ENCODE measurements at places on chromosomes 16 and 17.

DNA sequence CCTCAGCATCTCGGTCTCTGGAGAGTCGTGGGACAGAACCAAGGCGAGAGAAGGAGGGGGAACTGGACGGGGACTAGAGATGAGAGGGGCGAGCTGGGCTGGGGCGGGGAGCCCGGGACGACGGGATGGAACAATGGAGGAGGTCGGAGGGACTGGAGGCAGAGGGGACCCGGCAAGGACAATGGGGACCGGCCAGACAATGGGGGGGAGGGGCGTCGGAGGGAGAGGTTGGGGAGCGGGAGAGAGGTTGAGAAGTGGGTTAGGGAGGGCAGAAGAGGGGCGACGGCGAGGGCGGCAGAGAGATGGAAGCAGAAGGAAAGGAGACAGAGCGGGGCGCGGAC, 719 bp downstream of the NGFR start:
- no peak for DNase-seq

- DNase-seq, result no peak
Measured at GRCh38 chr17:80497726-80498241, 21.4 kb upstream of the NPTX1 start.

DNA sequence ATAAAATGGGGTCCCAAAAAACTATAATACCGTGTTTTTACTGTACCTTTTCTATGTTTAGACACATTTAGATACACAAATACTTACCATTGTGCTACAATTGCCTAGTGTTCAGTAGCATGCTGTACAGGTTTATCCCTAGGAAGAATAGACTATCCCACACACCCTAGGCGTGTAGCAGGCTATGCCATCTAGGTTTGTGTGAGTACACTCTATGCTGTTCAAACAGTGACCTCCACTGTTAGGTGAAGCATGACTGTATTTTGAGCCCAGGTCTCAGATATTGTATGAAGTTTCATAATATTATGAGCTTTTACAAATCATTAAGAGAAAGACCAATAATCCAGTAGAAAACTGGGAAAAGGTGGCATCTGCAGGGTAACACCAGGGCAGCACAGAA, 23.6 kb downstream of the MILR1 start:
- no peak for DNase-seq

DNA sequence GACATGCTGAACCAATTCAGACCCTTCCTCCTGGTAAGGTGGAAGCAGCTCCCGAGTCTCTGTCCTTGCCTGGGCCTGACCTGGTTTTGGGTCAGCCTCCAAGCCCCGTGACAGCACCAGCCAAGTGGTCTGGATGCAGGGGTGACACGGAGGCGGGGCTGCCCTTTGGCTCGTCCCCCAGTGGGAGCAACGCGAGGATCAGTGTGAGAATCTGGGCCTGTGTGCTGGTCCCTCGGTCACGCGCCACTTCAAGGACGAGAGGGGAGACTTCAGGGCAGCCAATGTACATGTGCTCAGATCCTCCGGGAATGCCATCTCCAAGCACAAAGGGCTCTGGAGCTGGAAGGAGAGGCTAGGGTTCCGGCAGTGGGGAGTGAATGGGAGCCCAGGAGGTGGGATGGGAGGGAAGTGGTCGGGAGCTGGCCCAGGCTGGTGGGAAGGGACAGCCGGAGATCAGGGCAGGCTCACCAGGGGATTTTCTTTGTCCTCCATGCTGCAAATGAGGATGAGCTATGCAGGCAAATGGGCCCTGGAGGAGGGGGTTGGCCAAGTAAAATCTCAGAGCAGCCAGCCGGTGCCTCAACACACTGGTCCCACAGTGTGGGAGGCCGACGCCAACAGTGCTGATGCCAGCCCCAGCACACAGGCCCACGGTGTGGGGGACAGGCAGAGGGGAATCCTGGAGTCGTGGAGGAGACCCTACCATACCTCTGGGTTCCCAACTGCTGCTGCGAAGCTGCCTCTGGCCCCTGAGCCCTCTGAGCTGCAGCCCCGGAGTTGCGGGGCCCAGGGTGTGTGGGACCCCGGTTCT, 4.2 kb upstream of the NDRG4 start:
- DNase-seq, result no peak

DNA sequence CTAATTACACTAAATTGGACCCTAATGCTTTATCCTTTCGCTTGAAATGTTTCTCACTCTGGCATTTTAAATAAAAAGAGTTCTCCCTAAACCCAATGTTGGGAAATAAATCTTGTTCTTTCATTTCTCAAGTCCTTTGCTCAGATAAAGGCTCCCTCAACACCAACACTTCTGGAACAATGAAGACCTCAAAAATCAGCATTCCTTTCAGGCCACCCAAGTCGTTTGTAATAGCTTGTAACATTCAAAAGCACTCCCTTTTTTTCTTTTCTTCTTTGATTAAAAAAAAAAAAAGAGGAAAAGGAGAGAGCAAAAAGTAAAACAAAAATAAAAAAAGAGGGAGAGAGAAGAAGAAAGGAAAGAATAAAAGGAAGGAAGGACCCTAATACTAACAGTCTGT, 23.3 kb upstream of the FOXJ1 start:
- DNase-seq, result no peak

DNA sequence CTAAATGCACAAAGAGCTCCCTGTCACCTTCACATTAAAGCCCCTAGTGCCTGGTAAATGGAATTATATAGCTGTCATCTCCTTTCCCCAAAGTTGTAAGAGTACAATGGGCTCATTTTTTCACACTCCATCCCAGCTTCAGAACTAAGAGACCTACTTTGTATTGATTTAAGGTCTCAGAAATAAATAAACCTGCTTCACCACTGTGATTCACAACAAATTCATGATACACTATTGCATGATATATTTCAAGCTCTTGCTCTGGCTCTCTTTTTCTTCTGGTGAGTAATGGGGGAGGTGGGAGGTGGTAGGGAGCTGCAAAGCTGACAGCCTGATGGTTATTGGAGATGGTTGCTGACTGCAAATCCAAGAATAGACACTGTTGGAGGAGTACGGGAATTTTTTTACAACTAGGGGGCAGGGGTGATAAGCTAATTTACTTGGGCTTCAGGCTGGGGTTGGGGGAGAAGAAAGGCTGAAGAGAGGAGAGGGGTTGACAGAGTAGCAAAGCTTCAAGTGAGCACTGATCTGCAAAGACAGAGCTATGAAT, 189.9 kb downstream of the AATF start:
- no peak for DNase-seq

DNA sequence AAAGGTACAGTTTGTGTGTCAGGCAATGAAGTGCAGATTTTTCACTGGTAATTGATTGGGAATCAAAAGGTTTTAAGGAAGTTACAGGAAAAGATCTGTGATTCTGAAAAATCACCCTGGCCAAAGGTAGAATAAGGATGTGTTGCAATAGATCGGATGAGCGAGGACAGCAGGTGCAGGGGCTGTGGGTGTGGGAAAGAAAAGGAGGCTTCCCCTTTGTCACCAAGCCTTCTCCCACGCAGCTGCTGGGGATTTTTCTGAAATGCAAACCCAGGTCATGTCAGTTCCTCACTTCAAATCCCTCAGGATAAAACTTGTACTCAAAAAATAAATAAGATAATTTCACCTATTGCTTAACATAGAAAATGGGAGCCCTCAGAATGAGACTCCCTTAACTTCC, 47.9 kb upstream of the ARHGAP17 start:
- no peak for DNase-seq

GRCh38 chr16:67084345-67085028, 25.3 kb upstream of the PHAF1 start:
- DNase-seq, result no peak

DNA sequence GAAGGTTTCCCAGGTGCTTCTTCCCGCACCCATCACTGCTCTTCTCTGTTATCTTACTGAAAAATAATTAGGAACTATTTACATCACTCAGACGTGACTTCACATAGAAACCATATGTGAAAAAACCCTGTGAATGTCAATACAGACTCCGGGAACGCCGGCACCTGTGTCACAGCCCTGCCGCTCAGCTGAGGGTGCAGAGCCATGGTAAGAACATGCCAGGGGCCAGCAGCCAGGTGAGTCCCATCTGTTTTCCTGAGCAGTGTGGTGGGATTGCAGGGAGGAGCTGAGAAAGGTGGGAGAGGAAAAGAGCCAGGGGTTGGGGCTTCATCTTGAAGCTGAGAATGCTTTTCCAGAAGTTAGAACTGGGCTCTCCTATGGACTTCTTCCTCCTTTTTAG, 13.7 kb downstream of the FOXF1 start:
- DNase-seq, result no peak

DNA sequence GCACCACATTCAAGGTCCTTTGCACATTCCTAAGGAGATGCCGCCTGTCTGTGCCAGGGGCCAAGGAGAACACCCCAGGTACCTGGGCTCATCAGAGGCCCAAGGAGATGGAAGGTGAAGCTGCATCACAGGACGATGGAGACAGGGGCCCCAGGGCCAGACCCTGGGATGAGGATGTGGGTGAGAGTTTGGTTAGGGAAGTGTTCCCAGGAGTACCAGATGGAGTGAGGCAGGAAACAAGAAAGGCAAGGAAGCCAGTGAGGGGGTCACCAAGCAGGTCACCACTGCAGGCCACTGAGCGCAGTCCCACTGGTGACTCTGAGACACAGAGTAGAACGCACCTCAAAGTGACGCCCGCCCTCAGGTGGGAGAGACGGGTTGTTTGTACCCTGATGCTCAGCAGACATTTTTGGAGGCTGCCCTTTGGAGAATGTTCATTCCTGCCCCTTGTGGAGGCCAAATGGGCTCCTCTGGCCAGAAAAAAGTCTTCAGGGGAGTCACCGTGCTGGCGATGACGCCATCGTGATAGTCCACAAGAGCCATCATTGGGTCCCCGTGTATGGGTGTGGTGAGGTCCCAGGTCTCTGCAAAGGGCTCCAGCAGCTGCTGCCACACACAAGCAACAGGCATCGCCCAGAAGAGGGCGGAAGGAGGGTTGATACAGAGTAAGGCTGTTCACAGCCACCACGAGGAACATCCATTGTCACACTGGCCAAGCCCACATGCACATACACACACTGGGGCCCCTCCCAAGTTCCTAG, 57.5 kb downstream of the BEAN1 start:
- DNase-seq, result no peak

DNA sequence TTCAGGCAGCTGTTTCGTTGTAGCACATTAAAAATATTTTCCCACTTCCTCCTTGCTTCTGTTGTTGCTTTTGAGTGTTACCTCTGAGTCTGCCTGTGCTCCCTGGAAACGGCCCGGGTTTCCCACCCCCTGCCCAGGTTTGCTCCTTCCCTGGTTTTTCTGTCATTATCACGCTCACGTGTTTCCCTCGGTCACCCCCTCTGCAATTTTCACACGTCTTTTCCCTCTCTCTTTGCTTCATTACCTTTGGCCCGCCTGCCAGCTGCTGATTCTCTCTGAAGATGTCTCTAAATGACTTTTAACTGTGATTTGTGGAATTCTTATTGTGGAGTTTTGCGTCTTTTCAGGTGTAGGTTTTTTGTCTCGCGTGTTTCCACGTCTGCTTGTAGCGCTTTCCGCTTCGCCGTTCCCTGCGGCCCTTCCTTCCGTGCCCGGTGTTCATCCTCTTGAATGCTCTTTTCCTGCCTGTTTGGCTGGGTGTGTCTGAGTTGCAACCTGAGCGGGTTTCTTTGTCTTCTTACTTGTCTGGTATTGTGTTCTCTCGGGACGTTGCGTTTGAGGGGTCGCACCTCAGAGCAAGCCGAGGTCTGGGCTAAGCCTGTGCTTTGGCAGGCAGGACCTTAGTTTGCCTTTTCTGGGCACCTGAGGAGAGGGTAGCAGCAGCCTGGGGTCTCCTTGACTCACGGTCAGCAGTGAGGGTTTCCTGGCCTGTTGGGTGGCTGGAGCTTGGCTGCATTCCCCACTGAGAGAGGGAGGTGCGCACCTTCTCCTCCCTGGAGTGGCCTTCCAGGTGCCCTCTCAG, 96.3 kb upstream of the ZNF750 start:
- DNase-seq, result no peak

GRCh38 chr16:85195900-85196772, 83.9 kb upstream of the CIBAR2 start:
- no peak for DNase-seq

DNA sequence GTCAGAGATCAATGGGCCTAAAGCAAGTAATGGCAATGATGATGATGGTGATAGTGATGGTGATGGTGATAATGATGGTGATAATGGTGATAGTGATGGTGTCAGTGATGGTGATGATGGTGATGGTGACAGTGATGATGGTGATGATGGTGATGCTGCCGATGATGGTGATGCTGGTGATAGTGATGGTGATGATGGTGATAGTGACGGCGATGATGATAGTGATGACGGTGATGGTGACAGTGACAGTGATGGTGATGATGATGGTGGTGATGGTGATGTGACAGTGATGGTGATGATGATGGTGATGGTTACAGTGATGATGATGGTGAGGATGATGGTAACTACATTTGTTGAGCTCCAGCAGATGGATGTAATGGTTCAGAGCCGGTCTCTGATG, 30.8 kb upstream of the OR4D1 start:
- no peak for DNase-seq

GRCh38 chr17:77778636-77779489, 179.6 kb upstream of the TNRC6C start:
- no peak for DNase-seq

- DNase-seq, result no peak
Measured at GRCh38 chr16:77657016-77657415, 65.3 kb upstream of the NUDT7 start.

DNA sequence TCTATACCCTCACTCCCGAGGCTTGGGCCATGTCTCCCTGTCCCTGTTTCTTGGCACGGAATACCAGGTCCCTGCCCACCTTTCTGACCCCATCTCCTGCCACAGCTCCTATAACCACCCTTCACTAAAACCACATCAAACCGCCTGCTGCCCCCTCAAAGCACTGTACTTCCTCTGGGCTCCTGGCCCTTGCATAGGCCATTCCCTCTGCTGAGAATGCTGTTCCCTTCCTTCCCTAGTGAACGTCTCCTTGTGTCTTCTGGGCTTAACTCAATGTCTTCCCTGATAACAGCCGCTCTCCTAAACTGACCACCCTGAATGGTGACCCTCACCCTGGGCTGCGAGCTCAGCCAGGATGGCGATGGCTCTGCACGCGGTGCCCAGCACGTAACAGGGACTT, 10.7 kb downstream of the AANAT start:
- no peak for DNase-seq

DNA sequence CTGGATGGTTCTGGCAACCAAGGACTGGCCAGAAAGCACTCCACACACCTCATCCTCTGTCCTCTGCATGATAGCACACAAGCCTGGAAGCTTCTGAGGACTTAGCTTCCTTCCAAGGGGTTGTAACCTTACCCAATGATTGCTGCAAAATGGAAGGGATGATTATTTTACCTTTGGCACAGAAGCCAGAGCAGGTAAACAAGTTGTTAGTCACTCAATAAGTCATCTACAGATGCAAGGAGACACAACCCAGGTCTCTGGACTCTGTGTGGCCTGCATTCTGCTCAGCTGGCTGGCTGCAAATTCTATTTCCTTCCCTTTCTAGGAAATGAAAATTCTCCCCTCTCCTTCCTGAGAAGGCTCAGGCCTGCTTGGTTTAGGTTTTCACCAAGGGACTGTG, 26.7 kb upstream of the DYNLL2 start:
- no peak for DNase-seq

- DNase-seq, result no peak
Measured at GRCh38 chr17:50106393-50107131, 11.4 kb downstream of the PDK2 start.

DNA sequence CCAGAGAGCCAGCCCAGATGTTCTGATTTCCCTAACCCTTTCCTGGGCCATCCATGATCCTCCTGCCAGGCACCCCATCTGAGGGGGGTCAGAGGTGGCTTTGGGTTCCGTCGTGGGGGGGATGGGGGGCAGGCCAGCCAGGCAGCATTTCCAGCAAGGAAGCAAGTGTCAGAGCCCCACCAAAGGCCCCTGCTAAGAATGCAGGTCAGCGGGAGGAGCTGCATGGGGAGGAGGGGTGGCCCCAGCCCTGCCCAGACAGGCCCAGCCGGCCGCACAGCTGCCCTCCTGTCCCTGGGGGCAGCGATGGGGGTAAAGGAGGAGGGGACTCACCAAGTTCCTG, 2.3 kb upstream of the SCRN2 start:
- DNase-seq, result no peak
